ENCODE measurements at places on chromosomes 7 and 10.

GRCh38 chr10:10854725-10855124 is 162.9 kb upstream of the CELF2 start:
- DNase-seq, result no peak

- DNase-seq, result no peak
Measured at GRCh38 chr7:135744938-135745702, 3.5 kb downstream of the FAM180A start.

DNA sequence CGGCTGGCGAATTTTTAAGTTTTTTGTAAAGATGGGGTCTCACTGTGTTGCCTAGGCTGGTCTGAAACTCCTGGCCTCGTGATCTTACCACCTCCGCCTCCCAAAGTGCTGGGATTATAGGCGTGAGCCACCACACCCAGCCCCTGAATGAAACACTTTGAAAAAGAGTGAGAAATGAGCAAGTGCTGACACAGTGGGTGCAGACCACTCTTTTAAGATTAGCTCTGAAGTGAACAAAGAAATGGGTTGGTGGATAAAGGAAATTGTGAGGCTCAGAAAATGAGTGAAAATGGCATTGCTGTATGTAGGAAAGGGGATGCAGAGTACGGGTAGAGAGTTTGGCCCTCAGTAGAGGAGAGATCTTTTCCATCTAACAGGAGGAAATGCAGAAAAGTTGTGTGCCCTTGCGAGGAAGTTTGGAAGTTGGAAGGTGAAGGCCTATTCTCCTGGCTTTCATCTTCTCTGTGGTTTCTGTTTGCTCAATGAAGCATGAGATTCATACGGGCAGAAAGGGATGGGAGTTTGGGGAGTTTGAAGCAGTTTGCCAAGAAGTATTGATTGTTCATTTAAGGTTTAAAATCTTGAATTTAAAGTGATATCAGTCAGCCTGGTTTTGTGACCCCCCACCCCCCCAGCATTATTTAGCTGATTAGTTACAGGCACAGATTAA is 11.0 kb downstream of the MAPK8 start:
- DNase-seq, result no peak

GRCh38 chr7:107318523-107319160 is 149.8 kb downstream of the HBP1 start:
- no peak for DNase-seq

DNA sequence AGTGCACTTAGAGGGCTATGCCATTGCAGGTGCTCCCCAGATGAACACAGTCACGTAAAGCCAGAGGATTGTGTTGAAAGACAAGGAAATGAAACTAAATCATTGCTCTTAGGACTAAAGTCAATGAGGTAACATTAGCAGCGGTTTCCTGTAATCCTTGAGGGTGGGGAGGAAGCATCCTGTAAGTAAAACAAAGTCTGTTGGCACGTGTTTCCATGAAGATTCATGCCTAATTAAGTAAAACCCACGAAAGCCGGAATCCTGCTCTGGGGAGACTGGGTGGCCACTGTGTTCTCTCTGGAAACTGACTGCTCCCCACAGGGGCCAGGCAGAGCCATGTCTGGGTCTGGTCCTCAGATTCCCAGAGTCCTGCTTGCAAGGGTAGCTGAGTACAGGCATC is 18.3 kb downstream of the STEAP1B start:
- no peak for DNase-seq

DNA sequence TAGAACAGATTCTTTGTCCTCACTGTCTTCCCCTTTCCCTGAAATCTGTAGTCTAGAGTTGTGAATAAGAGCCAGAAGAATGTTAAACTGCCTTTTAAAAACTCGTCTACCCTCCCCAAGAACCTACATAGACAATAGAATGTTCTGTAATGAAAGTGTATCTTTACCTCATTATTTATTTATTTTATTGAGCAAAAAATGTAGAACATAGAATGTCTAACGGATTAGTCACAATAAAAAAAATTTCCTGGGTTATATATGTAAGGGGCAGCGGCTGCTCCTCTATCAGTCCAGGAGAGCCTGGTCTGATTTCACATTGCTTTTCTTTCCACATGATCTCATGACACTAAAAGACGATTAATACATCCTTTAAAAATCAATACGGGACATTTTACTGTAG is 135.7 kb downstream of the SDK1 start:
- DNase-seq, result no peak

- DNase-seq, result no peak
Measured at GRCh38 chr7:33937871-33938270, 32.5 kb downstream of the BMPER start.

DNA sequence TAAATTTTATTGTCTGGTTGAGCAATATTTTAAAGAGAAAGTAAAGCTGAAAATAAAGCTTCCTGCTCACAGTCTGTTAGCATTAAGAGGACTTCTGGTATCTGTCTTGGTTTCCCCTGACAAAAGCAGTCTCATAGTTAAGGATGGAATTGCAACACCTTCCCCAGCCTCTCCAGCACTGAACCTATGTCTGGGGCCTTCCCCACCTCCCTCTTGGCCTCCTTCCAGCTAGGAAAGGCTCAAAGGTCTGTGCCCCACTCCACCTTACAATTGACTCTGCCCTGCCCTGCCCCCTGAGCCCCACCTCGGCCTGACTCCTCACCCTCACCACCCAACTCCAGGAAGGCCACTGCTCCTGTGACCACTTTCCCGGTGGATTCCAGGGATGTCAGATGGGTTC is 33.2 kb downstream of the COL17A1 start:
- DNase-seq, result no peak

GRCh38 chr7:25319707-25320106 is 91.4 kb upstream of the NPVF start:
- DNase-seq, result no peak

- no peak for DNase-seq
Measured at GRCh38 chr10:20623546-20623945, 273.6 kb downstream of the NEBL start.

DNA sequence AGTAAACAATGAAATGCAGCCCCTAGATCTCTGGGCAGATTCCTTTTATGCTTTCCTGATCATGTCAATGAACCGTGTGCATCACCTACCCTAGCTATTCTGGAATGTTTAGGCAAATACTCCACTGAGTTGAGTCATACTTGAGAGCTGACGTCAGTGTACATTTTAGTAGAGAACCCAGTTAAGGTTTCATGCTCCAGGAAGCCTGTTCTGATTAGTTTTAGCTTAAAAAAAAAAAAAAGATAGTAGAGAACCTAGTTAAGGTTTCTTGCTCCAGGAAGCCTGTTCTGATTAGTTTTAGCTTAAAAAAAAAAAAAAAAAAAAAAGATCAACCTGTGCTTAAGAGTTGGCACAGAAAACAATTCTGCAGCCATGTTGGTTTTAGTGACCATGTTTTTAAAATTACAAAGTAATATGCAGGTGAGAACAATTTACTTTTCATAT is 3.7 kb upstream of the MCU start:
- no peak for DNase-seq

- no peak for DNase-seq
Measured at GRCh38 chr7:3695602-3696001, 394.6 kb downstream of the SDK1 start.

- DNase-seq, result no peak
Measured at GRCh38 chr10:6957851-6958250, 377.8 kb upstream of the PRKCQ start.

DNA sequence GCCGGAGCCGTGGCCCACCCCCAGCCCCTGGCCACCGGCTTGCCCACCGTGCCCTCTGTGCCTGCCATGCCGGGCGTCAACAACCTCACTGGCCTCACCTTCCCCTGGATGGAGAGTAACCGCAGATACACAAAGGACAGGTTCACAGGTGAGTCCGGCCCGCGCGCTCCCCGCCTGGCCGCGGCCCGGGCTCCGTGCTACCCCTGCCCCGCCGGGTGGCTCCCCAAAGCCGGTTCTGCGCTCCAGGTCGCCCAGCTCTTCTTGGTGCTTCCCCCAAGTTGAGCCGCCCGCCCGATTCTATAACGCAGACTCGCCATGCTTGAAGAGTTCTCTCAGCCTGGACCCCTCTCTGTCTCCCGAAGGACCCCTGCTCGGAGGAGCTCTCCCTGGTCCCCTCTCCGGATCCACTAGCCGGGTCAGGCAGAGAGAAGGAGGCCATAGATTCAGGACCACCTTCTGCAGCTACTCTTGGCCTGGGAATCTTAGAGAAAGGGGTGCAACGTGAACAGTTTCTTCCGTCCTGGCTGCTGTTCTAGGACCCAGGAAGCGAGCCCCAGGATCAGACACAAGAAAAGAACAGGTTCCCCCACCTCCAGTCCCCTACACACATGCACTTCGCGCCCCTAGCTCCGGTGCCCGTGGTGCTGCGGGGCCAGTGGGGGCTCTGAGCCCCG is 999 bp downstream of the TLX1 start:
- DNase-seq, result no peak

DNA sequence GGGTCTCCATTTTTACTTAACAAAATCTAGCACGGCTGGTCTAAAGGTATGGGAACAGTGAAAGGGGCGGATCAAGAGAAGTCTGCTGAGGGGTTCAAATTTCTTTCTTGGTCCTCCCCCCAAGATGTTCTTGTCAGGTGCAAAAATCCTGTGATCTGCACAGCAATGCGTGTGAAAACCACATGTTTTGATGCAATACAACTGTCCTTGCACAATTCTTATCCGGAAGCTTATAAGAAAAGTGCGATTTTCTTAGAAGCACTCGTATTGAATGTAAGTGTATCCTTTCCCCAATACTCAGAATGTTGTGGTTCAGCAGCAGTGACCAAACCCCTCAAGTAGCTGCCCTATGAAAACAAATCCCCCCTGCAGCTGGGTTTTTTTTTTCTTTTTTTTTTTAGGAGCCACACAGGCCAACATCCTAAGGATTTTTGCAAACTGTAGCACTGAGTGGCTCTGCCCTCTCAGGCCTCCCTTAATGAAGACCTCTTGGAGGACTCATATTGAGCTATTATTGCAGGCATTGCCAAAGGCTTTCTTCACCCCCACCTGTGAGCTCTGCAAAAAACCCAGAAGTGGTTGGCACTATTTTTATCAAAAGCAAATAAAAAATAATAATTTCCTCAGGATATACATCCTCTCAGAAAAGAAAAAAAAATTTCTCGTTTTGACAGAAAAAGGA is 151.9 kb upstream of the ITGB1 start:
- DNase-seq, result no peak

GRCh38 chr10:70539471-70539870 is 60.9 kb downstream of the PALD1 start:
- no peak for DNase-seq

DNA sequence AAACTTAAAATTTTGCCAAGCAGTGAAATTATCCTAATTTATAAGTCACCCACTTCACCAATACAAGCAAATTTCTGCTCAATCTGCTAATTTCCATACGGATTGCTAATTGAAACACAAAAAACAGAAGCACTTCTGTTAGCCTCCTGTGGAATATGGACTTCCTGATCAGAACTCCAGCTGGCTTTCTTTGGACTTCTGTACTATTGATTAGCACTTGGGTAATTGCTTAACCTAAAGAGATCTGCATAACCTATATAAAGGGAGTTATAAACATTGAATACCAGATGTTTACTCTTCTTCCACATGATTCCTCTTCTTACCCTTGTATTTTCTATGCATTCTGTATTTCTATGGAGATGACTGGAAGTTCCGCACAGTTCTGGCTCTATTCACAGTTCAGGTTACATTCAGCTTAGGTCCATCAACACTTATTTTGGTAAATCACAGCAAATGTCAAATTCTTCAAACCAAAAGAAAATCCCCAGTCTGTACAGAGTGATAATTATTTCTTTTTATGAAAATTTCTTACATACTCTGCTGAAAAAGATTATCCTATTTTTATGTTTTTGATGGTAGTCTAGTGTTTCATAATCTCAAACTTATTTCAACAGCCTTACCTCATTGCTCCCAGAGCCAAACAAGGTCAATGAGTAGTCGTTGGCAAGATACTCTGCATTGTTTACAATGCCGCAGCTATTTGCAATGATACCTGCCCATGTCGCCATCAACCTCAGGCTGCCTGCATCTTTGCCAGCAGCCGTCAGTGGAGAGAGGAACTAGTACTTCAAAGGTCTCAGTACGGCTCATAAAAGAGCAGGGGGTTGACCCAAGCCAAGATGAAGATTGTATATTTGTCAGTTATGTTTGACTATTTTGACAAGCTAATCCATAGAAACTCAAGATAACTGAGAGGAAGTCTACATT is 225.6 kb downstream of the AHR start:
- no peak for DNase-seq

- DNase-seq, result no peak
Measured at GRCh38 chr7:105788356-105788755, 88.0 kb downstream of the ATXN7L1 start.

DNA sequence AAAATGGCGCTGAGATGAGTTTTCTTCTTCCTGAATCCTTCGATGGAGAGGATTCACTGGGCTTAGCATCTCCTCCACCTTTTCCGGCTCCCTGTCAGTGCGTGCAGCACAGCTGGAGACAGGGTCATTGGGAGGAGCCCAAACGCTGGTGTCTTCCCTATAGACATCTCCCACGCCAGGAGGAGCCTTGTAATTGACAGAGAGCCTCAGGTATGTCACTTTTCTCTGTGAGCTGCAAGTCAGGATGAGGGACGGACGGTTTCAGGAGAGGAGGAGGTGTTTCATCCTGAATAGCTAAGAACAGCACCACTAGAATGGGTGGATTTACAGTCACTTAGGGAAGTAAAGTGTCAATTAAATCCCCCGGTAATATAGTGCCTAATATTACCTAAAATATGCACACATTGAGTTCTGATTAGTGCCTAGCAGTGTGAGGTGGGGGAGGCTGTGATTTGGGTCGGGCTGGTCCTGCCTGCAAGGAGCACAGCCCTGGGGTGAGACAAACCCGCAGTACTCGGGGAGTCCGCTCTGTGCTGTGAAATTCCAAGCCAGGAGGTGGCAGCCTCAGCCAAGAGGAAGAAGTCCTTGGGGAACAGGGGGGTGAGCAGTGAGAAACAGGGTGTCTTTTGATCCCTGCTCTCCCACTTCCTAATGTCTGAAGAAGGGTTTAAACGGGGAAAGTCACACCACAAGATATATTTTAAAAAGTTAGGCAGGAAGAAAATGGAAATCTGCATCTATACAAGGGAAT is 28.2 kb downstream of the IL15RA start:
- peak; percentile 22 for DNase-seq

- DNase-seq, result no peak
Measured at GRCh38 chr10:110706690-110707098, 62.6 kb downstream of the RBM20 start.

- DNase-seq, result no peak
Measured at GRCh38 chr10:122990278-122990677, 10.1 kb downstream of the PSTK start.

DNA sequence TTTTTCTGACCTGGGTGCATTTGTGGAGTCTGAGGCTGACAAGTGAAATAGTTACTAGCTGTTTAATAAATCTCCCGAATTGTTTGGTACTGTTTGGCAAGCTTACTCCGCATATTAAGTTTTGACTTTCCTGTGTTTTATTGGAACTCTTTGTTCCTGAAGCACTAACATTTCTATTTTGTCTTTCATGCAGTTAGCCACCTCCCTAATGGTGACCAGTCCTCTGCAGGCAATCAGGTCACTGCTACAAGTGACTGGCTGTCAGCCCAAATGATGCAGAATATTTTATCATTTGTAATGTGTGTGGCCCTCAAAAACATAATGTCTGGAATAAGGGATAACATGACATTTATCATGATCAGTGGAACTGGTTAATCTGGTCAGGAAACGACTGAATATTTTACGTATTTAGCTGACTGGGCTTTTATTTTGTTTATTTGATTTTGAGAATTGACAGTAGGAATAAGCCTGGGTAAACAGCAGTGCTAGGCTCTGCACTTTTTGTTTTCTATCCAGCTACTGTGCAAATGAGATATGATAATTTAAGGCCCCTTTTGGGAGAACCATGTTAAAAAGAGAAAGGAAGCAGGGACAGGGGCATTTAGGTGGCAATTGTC is 82.9 kb downstream of the ST7 start:
- DNase-seq, result no peak

- no peak for DNase-seq
Measured at GRCh38 chr7:8702807-8703206, 269.4 kb downstream of the NXPH1 start.

- no peak for DNase-seq
Measured at GRCh38 chr7:50317221-50317678, 12.7 kb downstream of the IKZF1 start.
